Stimulated activated CD4-positive, alpha-beta T cell treated with anti-CD3 and anti-CD28 coated beads, Interleukin-1b, Interleukin-23, amount 100 ng/mL, for 1 hour (primary cell): ENCODE measurements at places on chromosomes 6 and 20.

DNA sequence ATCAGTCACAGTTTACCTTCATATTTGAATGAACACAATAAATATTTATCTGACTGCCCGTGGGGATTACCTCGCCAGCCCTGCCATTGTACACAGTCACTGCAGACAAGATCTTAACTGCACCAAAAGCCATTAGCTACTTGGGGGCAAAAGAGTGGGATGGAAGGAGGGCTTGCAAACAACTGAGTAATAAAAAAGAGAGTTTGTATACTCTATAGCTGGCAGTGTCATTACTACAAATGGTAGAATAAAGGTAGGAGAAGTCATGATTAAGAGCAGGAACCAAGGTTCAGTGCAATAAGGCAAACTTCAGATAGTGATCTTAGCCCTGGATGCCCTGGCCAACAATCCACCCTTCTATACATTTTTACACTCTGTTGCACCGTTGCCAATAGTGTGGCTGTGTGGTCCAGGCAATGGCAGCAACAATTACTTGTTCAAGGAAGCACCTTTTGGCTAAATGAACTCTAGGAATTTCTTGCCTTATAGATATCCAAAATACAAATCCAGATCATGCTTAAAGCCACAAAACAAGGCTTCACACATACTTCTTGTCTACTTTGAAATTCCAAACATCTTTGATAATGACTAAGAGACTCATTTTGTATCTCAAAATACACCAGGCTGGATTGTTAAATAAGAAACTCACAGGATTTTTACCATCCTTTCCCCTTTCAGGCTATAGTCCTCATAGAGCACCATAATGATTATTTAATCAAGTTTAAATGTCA, 955.4 kb upstream of the ADGRB3 start:
- no peak for DNase-seq

GRCh38 chr6:387293-387741, 4.2 kb upstream of the IRF4 start:
- DNase-seq, result no peak

DNA sequence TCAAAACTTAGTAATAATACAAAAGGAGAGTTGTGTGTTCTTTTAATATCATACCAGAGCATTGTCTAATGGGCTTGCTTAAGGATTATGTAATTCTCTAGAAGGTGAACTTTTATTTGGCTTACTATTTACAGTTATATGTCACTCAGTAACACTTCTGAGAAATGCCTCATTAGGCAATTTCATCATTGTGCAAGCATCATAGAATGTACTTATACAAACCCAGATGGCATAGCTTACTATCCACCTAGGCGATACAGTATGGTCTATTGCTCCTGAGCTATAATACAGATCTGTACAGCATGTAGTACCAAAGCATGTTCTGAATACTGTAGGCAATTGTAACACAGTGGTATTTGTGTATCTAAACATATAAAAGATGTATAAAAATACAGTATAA, 340.1 kb downstream of the PHF3 start:
- DNase-seq, result no peak

DNA sequence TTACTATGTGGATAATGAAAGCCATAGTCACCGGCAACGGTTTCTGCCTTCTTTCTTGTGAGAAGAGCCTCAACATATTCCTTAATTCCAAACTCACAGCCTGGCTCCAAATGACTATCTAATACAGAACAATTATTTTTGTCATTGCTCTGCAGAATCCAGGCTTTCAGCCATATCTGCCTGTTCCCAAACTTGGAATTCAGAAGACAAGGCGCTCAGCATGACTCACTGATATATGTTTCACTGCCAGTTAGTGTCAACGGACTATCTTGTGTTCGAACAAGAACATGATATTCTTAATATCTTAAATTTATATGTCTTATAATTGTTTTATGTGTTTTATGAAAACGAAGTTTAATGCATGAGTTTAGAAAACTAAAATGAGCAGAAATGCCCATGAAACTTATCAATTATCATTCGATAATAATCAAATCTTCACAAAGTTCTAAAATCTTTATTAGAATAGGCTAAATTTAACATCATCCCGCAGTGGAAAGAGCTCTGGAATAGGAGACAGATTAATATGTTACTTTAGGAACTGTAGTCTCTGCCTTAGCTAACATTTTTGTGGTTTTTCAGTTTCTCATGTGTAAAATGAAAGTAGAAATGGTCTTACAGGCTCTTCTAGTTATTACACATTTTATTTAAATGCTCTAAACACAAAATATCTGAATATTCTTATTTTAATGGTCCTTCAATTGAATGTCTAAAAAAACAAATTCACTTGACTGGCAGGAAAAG, 669.3 kb upstream of the GJE1 start:
- no peak for DNase-seq

DNA sequence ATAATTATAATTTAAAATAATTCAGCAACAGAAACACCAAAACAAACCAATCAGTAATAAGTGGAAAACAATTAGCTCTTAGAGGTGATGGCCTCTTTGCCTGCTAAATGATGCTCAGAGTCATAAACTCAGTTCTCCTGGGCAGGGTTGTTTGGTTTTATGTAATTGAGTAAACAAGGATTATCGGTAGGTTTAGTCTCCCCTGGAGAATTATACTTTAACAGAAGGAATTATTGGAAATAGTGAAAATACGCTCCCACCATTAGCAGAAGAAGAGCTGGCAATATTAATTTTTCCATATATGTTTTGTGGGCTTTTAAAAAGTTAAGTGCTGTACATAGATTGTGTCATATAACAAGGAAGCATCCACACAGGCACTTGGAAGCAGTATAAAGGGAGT, 27.0 kb downstream of the CAP2 start:
- DNase-seq, result no peak

GRCh38 chr20:841568-842546, 8.3 kb downstream of the FAM110A start:
- DNase-seq, result no peak

DNA sequence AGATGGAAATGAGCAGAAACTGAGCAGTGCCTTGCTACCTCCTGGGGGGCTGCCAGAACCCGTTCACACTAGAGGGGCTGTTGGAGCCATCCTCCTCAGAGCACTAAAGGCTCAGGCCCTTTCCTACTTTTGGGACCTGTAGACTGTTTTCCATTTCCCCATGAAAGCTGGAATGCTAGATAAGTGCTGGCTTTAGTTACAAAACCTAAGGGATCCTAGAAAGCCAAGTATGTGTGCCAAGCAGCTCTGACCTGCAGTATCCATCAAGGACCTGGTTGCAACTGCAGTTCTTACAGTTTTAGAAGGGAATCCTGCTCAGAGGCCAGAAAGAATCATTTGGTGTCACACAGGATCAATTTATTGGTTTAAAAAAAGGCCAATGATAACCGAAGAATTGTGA, 176.7 kb upstream of the COL21A1 start:
- no peak for DNase-seq

- no peak for DNase-seq
Measured at GRCh38 chr6:47455533-47456209, 21.9 kb upstream of the CD2AP start.

- DNase-seq, result no peak
Measured at GRCh38 chr6:9646342-9647070, 768.4 kb downstream of the TFAP2A start.

GRCh38 chr6:87357479-87358196, 13.0 kb downstream of the C6orf163 start:
- no peak for DNase-seq

- no peak for DNase-seq
Measured at GRCh38 chr20:57498425-57499400, 26.2 kb downstream of the CTCFL start.

DNA sequence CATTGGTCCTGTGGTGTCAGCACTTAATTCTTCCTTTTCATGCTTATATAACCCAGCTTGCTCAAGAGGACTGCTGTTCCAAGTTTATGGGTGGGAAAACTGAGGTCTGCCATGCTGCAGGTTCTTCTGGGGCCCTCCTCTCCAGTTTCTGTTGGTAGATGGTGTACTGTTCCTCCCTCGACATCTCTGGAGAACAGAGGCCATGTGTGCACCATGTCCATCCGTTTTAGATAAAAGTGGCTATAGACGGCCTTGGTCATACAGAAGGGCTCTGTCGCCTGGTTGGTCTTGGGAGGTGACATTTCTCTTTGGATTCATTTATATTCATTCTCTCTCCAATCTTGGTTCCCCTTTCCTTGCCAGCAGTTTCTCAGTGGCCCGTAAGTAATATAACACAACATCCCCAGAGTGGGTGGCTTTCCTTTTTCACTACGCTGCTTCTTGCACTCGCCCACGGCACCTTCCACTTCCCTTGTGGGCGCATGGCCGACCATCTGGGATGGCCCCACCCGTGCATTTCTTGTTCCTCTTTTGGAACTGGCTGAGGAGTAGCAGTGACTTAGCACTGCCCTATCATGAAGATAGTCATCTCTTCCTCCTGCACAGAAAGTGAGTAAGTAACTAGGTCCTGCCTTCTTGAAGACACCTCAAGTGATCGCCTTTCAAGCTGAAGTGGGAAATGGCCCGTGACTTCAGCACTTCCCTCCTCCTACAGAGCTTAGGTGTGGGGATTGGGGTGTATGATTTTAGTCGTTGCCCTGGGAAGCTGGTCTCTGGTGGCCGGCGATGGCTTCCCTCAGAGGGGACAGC, 94.2 kb downstream of the RREB1 start:
- no peak for DNase-seq

DNA sequence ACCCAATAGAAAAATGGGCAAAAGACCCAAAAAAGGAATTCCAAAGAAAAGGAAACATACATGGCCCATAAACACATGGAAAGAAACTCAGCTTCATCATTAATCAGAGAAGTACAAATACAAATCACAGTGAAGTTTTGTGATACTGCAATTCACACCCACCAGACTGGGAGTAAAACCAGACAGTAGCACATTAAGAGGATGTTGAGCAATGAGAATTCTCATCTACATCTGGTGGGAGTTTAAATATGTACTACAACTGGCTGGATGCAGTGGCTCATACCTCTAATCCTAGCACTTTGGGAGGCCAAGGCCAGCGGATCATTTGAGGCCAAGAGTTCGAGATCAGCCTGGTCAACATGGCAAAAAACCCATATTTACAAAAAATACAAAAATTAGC, 125.7 kb upstream of the PHACTR1 start:
- no peak for DNase-seq

DNA sequence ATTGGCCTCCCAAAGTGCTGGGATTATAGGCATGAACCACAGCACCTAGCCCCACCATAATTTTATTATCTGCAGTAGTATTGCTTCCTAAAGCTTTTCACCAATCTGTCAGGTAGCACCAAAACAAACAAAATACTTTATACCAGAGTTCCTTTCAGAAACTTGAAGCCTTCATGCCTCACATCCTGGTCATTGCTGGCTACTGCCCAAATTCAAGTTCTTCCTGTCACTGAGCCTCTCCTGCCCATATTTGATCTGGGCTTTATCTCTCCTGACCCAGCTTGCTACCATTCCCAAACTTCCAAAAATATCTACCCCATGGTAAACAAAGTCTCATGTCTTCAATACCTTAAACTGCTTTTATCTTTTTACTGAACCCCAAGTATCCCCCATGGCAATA, 34.9 kb upstream of the DST start:
- no peak for DNase-seq

GRCh38 chr6:116012951-116013350, 47.7 kb downstream of the FRK start:
- DNase-seq, result no peak

DNA sequence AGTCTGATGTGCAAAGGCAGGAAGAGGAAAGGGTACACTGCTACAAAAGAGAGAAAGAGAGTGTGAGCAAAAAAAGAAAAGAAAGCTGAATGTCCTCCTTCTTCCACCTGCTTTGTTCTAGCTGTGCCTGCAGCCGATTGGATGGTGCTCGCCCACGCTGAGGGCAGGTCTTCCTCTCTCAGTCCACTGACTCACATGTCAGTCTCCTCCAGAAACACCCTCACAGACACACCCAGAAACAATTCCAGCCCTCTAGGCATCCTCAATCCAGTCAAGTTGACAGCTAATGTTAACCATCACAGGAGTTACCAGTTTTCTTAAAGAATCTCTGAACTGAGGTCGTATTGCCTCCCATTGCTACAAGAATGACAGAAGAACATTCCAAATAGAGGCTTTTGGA, 411.9 kb upstream of the SASH1 start:
- no peak for DNase-seq

- no peak for DNase-seq
Measured at GRCh38 chr20:24499472-24499871, 30.0 kb downstream of the SYNDIG1 start.

GRCh38 chr6:45495429-45496084, 117.8 kb upstream of the SUPT3H start:
- DNase-seq, result no peak

GRCh38 chr6:126682440-126682839, 342.5 kb downstream of the CENPW start:
- DNase-seq, result no peak

- DNase-seq, result no peak
Measured at GRCh38 chr20:47290008-47290407, 66.5 kb downstream of the ZMYND8 start.

DNA sequence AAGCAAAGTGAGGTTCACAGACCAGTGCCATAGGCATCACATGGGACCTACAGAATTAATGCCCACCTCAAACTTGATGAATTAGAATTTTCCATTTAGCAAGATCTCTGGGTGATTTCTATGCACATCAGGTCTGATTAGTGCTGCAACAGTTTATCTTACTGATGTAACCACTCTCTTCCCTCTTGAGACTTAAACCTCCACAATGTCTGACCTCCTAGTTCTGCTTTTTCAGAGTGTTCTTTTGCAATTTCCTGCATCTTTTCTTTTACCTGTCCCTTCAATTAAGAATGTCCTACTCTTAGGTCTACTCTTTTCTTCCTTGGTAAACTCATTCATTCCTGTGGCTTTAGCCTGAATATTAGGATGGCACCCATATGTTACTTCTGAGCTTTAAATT, 615.3 kb downstream of the TFAP2A start:
- no peak for DNase-seq

- no peak for DNase-seq
Measured at GRCh38 chr6:115896538-115897129, 164.1 kb downstream of the FRK start.
